ENCODE measurements at places on chromosomes 11 and 22. TPM values are rescaled to one million over a fixed set of nuclear protein-coding genes. Genes with fewer than 3 reads are reported as not detected.

The SCGB2A2 gene
- not detected for total RNA-seq

The BAIAP2L2 gene
- 2.1 TPM for total RNA-seq

GRCh38 chr11:62708392-62708791 is 916 bp downstream of the GNG3 start:
- ATAC-seq: no peak

The MIOX gene
- 0.53 TPM for total RNA-seq

The CDC42BPG gene
- total RNA-seq: 0.37 TPM

- no peak for ATAC-seq
Measured at GRCh38 chr11:123475469-123475868, 45.4 kb downstream of the GRAMD1B start.

GRCh38 chr11:80432057-80432456 is 991.2 kb upstream of the TENM4 start:
- ATAC-seq: no peak

DNA sequence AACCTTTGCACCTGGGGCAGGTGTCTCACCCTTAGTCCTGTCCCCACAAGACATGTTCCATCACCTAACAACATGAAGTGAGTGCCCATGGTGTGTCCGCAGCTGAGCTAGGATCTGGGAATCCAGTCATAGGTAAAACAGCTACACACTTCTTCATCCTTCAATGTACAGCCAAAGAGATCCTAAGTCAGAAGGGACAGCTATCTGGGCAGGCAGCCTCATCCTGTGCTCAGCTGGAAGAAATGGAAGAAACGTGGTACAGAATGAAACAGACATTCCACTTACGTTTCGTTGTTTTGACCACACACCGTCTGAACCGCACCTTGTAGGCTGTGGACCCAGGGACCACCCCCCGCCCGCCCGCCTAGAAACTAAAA is 30.8 kb downstream of the PDGFB start:
- no peak for ATAC-seq

DNA sequence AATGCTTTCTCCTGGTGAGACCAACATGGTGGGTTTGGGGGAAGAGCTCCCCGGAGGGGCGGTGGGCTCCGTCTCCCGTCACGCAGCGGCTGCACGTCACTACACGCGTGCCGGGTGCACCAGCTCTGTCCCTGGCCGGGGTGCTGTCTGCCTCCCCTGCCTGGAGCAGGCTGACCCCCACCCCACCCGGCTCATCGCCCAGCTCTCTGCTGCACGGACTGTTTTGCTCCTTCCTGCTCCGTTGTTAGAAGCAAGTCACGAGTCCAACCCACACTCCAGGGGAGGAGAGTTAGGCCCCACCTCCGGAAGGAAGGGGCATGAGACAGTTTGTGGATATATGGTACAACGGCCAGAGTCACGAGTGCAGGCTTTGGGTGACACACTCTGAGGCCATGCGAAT is 364.9 kb downstream of the BRD1 start:
- peak; percentile 29 for ATAC-seq

DNA sequence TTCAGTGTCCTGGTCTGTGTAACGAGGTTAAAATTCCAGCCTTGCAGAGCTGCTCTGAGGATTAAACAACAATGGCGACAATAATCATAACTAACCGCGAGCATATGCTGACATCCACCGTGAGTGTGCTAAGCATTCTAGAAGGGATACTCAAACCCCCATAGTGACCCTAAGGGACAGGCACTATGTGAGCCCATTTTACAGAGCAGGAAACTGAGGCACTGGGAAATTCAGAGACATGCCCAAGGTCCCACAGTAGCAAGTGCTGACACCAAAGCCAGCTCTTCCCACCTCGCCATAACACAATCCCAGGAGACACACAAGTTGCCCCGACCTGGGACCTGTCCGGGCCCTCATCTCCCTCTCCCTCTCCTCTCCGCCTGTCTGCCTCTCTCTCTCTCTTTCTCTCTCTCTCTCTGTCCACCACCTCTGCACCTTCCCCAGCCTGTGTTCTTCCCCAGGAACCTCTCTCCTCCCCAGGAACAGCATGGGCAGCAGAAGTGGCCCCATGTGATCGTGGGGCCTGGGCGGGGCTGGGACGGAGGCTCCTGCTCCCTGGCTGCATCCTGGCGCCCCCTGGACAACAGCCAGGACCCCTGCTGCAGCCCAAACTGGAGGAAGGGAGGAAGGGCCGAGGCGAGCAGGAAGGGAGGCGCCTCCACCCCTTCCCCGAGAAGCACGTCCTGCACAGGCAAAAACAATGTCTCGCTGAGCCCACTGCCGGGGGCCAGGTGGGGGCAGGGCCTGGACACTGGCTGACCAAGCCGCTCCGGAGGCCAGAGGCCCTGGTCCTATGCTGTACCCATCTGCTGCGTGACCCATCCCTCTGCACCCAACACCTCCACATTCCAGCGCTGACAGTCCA is 14.8 kb upstream of the MFNG start:
- no peak for ATAC-seq

DNA sequence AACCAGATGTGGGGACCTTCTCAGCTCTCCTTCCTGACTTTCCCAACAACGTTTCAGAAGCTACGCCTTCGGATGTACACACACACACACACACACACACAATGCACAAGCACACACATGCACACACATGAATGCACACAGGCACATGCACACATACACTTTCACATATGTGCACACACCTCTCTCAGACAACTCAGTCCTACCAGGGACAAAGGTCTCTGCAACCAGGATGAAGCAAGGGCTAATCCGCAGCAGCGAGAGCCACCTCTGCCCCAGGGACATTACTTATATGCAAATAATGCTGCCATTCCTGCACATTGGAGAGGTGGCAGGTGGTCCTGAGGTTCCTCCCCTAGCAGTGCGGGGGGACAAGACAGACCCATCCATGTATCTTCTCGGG is 27.4 kb upstream of the LINC01488 start:
- ATAC-seq: no peak

GRCh38 chr22:41991111-41991510 is 7.5 kb upstream of the WBP2NL start:
- ATAC-seq: no peak

The MMP3 gene
- not detected for total RNA-seq

GRCh38 chr11:123083623-123084029 is 21.7 kb upstream of the HSPA8 start:
- ATAC-seq: peak; percentile 77

DNA sequence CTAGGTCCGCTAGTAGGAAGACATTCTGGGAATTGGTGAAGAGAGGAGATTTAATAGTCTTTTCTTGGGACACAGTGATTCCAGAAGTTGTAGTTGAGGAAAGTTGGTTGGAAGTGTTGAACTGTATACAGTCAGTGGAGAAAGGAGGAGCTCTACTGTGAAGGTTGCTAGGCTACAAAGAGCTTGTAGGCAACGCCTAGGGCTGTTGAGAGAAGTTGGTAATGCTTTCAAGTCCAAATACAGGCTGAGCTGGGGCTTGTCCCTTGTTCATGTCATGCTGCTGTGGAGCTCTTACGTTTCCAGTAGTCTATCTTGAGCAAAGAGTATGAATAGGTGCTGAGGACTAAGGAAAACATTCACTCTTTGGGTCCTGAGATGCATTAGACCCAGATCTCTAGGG is 1.1 kb downstream of the TBCEL start:
- ATAC-seq: no peak

- no peak for ATAC-seq
Measured at GRCh38 chr11:114348200-114349191, 51.8 kb downstream of the C11orf71 start.

DNA sequence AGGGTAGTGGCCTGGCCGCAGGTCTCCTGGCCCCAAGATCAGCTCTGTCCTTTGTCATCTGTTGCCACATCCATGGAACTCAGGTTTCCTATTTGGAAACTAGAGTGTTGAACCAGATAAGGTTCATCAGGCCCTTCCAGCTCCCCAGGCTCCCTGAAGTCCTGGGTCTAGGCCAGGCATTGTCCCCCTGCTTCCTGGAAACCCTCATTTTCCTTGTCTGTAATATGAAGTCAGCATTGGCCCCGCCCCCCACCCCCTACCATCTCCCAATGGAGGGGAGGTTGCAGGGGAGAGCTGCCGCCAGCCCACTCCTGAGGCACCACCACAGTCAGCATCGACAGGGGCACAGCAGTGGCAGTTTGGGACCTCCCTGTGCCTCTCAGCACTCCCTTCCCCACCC is 9.0 kb upstream of the MS4A10 start:
- no peak for ATAC-seq

The FOLR3 gene
- not detected for total RNA-seq

DNA sequence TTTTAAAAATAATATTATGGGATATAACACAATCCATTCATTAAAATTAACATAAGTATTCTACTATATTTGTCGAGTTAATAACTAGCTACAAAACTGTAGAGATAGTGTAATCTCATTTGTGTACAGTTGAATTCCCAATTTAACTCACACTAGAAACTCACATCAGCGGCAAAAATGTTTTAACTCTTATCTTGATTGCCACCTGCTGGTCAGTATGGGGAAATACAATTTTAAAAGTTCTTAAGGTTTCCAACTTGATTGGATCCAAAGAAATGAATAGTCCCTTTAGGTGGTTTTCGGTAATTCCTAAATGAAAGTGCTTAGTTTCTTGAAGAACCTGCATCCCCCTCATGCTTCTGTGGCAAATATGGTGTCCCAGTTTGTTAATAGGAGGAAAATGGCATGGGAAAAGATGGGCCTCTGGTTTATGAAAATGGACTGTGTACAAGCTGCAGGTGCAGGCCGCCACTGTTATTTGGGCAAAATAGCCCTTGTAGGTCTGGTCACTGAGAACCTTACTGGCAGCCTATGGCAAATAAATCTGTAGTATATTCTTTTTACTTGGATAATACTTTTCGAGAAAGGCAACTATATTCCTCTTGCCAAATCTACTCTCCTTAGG is 33.7 kb upstream of the SLC17A6 start:
- no peak for ATAC-seq

The TMEM191B gene
- 1.3 TPM for total RNA-seq

GRCh38 chr22:47215851-47216250 is 453.4 kb downstream of the TBC1D22A start:
- ATAC-seq: no peak

DNA sequence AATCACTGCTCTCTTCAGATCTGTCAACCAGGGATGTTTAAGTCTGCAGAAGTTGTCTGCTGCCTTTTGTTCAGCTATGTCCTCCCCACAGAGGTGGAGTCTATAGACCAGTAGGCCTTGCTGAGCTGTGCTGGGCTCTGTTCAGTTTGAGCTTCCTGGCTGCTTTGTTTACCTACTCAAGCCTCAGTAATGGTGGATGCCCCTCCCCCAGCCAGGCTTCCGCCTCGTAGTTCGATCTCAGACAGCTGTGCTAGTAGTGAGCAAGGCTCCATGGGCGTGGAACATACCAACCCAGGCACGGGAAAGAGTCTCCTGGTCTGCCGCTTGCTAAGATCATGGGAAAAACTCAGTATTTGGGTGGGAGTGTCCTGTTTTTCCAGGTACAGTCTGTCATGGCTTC is 27.6 kb upstream of the CASP12 start:
- no peak for ATAC-seq

The OVOL1 gene
- total RNA-seq: 0.98 TPM

- ATAC-seq: no peak
Measured at GRCh38 chr11:16874275-16874975, 136.0 kb downstream of the C11orf58 start.

The GNG3 gene
- total RNA-seq: not detected

GRCh38 chr11:57481915-57482781 is 21.8 kb downstream of the RTN4RL2 start:
- ATAC-seq: no peak

GRCh38 chr11:57279116-57279515 is 42.1 kb upstream of the APLNR start:
- no peak for ATAC-seq

The ABCC8 gene
- not detected for total RNA-seq

- ATAC-seq: no peak
Measured at GRCh38 chr11:118084247-118084646, 2.5 kb downstream of the SMIM35 start.

- no peak for ATAC-seq
Measured at GRCh38 chr11:97607291-97608000, 1217.6 kb downstream of the JRKL start.

DNA sequence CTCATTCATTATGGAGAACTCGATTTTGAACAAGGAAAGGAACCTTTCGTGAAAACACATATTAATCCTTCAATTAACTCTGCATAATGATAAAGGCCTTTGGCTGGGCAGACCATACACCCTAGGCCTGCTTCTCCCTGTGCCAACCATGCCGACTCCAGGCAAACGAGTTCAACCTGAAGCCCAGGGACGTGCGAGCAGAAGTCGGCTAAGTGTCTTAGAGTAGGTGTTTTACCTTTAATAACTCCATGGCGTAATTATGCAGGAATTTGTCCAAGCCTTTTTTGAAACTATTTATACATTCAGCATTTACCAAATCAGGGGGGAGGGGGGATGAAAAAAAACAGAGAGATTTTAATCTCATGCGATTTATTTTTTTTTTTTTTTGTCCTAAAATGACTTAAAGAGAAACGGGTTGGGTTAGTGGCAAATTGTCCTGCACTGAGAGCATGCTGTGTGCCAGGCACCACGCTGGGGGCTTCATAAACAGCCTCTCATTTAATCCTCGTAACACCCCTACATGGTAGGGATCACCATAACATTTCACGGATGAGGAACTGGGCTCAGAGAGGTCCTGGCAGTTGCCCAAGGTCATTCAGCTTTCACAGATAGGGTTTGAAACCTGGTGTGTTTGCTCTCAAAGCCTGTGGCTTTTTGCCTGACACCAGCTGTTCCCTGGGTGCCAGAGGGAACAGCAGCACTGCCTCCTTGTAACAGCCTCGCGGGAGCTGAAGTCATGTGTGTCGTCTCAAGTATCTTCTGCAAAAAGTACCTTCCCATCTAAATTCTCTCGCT is 423.9 kb downstream of the MN1 start:
- ATAC-seq: no peak

The TNNI2 gene
- total RNA-seq: not detected

DNA sequence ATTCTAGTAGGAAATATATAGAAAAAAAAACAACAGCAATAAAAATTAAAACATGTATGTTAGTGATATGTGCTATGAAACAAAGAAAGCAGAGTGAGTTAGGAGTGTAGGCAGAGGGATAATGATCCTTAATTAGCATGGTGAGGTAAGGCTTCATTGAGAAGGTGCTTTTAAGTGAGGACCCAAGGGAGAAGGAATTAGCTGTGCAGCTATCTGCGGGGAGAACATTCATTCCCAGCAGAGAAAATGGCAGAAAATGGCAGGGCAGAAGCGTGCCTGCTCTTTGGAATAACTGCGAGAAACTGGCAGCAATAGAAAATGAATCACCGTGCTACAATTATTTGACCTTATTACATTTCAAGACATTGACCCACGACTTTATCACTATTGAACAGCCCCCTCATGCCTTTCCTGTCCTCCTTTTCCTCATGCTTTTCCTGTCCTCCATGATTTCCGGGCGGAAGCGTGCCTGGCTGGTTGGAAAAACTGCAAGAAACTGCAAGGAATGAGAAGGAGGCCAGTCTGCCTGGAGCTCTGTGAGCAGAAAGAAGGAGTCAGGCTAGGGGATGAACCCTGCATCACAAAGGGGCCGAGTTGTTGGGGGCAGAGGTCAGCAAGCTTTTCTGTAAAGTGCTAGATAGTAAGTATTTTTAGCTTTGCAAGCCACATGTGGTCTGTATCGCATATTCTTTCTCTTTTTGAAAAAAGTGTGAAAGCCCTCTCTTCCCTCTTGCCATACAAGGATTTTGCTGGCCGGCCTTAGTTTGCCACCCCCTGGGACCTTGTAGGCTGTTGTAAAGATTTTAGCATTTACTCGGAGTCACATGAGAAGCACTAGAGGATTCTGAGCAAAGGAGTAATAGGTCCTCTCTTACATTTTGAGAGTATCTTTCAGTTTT is 37.1 kb upstream of the SWAP70 start:
- no peak for ATAC-seq

The NELL1 gene
- total RNA-seq: not detected
